ENCODE measurements at places on chromosomes 11 and 22.

- DNase-seq = no peak
- no peaks in the 10 kb centered on the region for H3K36me3 ChIP-seq
- no peak overlapping the region for H3K4me3 ChIP-seq
- H3K27ac ChIP-seq = no peak overlapping the region
- peaks cover 71% of the 10 kb centered on the region for H3K27me3 ChIP-seq
Observed at GRCh38 chr22:38953577-38954413, 3.6 kb upstream of the APOBEC3A start.

GRCh38 chr22:27150544-27150941 lies 493.2 kb downstream of the MIAT start:
- H3K27ac ChIP-seq = no peak overlapping the region
- peaks cover 4% of the 10 kb centered on the region for H3K27me3 ChIP-seq
- H3K4me1 ChIP-seq = peaks cover 4% of the 10 kb centered on the region
- no peak overlapping the region for H3K4me3 ChIP-seq
- DNase-seq = no peak

GRCh38 chr11:130527636-130528297 lies 79.3 kb downstream of the ADAMTS15 start:
- no peak overlapping the region for H3K4me3 ChIP-seq
- no peaks in the 10 kb centered on the region for H3K36me3 ChIP-seq
- DNase-seq = peak; percentile 60
- no peak overlapping the region for H3K27ac ChIP-seq

- DNase-seq = no peak
- no peak overlapping the region for H3K4me3 ChIP-seq
- peaks cover 3% of the 10 kb centered on the region for H3K4me1 ChIP-seq
- no peaks in the 10 kb centered on the region for H3K36me3 ChIP-seq
- no peaks in the 10 kb centered on the region for H3K27me3 ChIP-seq
Observed at GRCh38 chr22:30810105-30810504, 115.4 kb downstream of the OSBP2 start.

GRCh38 chr11:107496011-107496410 lies 38.4 kb upstream of the CWF19L2 start:
- H3K27ac ChIP-seq = no peak overlapping the region
- H3K27me3 ChIP-seq = 0 out of 2 replicates have a peak, but pooled peaks cover 2% of the 10 kb centered on the region
- H3K36me3 ChIP-seq = no peaks in the 10 kb centered on the region
- H3K4me3 ChIP-seq = no peak overlapping the region
- DNase-seq = peak; percentile 61
- H3K4me1 ChIP-seq = no peaks in the 10 kb centered on the region

GRCh38 chr11:78902771-78903507 lies 328.3 kb upstream of the NARS2 start:
- no peak overlapping the region for H3K27ac ChIP-seq
- H3K27me3 ChIP-seq = no peaks in the 10 kb centered on the region
- H3K4me3 ChIP-seq = no peak overlapping the region

GRCh38 chr22:42883121-42883520 lies 26.0 kb upstream of the ARFGAP3 start:
- no peak overlapping the region for H3K4me3 ChIP-seq
- DNase-seq = no peak
- no peaks in the 10 kb centered on the region for H3K27me3 ChIP-seq
- no peak overlapping the region for H3K27ac ChIP-seq
- no peaks in the 10 kb centered on the region for H3K4me1 ChIP-seq

GRCh38 chr11:116215471-116216113 lies 557.2 kb downstream of the BUD13 start:
- H3K27me3 ChIP-seq = no peaks in the 10 kb centered on the region
- H3K4me3 ChIP-seq = no peak overlapping the region
- no peak overlapping the region for H3K27ac ChIP-seq
- H3K36me3 ChIP-seq = no peaks in the 10 kb centered on the region

DNA sequence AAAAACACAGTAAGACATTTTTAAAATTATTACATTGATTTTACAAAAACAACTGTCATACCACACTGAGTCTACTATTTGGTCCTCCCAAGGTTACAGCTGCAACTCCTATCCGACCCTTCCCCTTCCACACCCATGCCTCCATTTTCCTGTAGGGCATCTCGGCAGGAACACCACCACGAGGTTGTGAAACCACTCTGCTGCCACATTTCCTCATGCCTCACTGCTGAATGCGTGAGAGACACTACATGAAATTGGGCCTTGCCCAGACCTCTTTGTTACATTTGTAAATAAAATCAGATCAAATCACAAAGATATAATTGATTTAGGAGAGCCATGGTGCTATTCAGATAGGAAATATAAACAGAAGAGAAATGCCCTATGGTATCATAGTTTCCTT lies 2.0 kb downstream of the ARHGAP32 start:
- no peak overlapping the region for H3K27ac ChIP-seq
- H3K36me3 ChIP-seq = no peaks in the 10 kb centered on the region
- no peaks in the 10 kb centered on the region for H3K27me3 ChIP-seq
- DNase-seq = no peak
- H3K4me3 ChIP-seq = no peak overlapping the region

GRCh38 chr22:25110596-25110845 lies 89.1 kb upstream of the CRYBB3 start:
- no peak overlapping the region for H3K4me3 ChIP-seq
- no peaks in the 10 kb centered on the region for H3K36me3 ChIP-seq
- DNase-seq = no peak
- no peak overlapping the region for H3K27ac ChIP-seq
- H3K4me1 ChIP-seq = no peaks in the 10 kb centered on the region
- H3K27me3 ChIP-seq = peaks cover 11% of the 10 kb centered on the region

GRCh38 chr11:122360875-122361274 lies 244.9 kb upstream of the BLID start:
- DNase-seq = no peak
- no peaks in the 10 kb centered on the region for H3K27me3 ChIP-seq
- peaks cover 11% of the 10 kb centered on the region for H3K36me3 ChIP-seq
- no peak overlapping the region for H3K4me3 ChIP-seq
- H3K4me1 ChIP-seq = peaks cover 3% of the 10 kb centered on the region

- no peaks in the 10 kb centered on the region for H3K36me3 ChIP-seq
- no peaks in the 10 kb centered on the region for H3K4me1 ChIP-seq
- no peak overlapping the region for H3K27ac ChIP-seq
Observed at GRCh38 chr11:31366795-31367194, 2.7 kb downstream of the DCDC1 start.

DNA sequence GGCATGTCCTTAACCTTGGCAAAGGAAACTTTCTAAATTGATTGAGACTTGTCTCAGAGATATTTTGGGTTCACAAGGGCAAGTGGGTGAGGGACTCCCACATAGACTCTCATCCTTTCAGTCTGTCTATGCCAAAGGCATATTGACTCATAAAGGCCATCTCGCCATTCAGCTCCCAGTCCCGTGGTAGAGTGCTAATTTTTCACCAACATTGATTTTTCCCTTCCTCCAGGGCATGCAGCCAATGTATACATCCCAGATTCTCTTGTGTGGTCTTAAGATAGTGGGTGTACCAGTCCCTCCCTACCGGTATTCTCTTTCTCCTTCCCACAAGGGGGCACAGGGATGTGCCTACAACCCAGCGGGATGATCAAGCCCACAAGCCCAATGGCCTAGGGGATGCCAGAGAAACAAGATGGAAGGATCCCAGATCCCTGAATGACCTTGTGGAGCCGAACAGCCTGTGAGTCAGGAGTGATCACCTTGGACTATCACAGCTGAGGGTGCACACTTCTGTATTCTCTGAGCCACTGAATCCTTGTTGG lies 7.9 kb downstream of the C11orf96 start:
- H3K27ac ChIP-seq = no peak overlapping the region
- H3K4me1 ChIP-seq = no peaks in the 10 kb centered on the region
- no peaks in the 10 kb centered on the region for H3K36me3 ChIP-seq

GRCh38 chr11:123560006-123560405 lies 94.4 kb downstream of the SCN3B start:
- DNase-seq = peak; percentile 88
- peak overlapping the region; percentile 50 for H3K27ac ChIP-seq
- peaks cover 13% of the 10 kb centered on the region for H3K4me1 ChIP-seq
- no peaks in the 10 kb centered on the region for H3K27me3 ChIP-seq
- no peaks in the 10 kb centered on the region for H3K36me3 ChIP-seq

- no peak for DNase-seq
- no peak overlapping the region for H3K4me3 ChIP-seq
- no peaks in the 10 kb centered on the region for H3K4me1 ChIP-seq
Observed at GRCh38 chr11:121376130-121376529, 76.0 kb upstream of the SORL1 start.

DNA sequence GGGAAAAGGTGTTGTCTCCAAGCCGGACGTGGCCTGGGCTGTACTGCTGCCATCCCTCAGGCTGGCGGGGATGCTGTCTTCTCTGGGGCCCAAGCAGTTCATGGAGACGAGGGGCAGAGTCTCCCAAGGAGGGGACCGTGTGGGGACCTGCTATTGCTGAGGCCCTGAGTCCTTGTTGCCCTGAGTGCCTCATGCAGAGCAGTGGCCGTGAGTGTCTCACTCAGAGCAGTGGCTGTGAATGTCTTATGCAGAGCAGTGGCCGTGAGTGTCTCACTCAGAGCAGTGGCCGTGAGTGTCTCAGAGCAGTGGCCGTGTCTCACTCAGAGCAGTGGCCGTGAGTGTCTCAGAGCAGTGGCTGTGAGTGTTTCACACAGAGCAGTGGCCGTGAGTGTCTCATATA lies 54.7 kb downstream of the GRAMD4 start:
- no peak overlapping the region for H3K4me3 ChIP-seq
- peaks cover 10% of the 10 kb centered on the region for H3K4me1 ChIP-seq
- no peaks in the 10 kb centered on the region for H3K27me3 ChIP-seq
- peaks cover 57% of the 10 kb centered on the region for H3K36me3 ChIP-seq
- H3K27ac ChIP-seq = no peak overlapping the region

DNA sequence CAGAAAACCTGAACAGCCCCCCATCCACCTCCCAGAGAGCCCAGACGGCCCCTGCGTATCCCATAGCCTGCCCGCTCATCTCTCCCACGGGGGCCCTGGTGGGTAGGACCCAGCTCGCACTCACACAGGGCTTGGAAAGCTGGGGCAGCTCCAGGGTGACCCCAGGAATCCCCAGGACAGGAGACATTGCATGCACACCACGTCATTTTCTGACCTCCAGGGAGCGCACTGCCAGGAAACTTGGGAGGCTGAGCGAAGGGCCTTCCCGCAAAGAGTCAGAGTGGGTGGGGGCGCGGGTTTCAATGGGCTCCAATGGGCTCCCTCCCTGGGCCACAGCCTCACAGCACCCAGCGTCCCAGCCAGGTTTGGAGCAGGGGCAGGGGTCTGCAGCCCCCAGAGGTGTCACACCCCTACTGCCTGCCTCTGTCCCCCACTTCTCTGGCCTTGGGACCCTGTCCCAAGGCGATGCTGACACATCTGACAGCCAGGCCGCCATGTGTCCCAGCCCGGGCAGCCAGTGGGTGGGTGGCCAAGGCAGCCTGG lies 8.2 kb upstream of the SYT8 start:
- no peaks in the 10 kb centered on the region for H3K36me3 ChIP-seq
- no peak overlapping the region for H3K4me3 ChIP-seq
- DNase-seq = peak; percentile 59
- no peak overlapping the region for H3K27ac ChIP-seq

GRCh38 chr11:2512431-2513407 lies 67.9 kb downstream of the KCNQ1 start:
- DNase-seq = no peak
- H3K4me1 ChIP-seq = no peaks in the 10 kb centered on the region
- no peak overlapping the region for H3K4me3 ChIP-seq

DNA sequence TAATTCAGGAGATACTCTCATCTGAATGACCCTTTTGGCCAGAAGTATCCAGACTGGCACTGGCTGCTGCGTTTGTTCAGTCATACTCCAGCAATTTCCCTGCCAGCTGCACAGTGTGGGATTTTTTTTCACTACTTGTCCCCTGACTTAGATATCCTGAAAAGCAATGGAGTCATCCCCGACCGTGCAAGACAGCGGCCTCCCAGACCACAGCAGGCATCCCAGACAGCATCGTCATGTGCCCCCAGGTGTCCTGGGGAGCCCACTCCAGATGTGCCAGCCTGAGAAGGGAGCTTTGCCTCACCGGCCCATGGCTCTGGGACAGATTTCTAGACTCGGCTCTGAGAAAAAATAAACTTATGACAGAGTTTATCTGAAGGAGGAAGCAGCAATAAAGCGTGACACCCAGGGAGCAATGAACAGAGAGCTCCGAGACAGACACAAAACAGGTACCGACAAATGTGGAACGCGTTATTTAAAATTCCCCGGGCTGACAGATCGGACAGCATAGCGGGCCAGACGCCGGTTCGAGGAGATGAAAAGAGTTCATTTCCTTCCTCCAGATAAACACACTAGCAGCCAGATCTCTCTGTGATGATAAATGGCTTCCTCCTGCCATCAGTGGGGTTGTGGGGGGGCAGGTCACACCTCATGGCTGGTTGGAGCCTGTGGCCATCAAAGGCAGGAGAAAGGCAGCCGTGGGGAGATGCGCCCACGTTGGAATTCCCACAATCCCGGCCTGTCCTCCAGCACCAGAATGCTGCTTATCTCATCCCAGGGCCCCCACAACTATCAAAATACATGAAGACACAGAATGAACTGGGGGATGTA lies 106.4 kb upstream of the FGF3 start:
- no peak overlapping the region for H3K4me3 ChIP-seq
- no peaks in the 10 kb centered on the region for H3K36me3 ChIP-seq
- peaks cover 10% of the 10 kb centered on the region for H3K4me1 ChIP-seq
- H3K27me3 ChIP-seq = peaks cover 4% of the 10 kb centered on the region

GRCh38 chr22:50184004-50184901 lies 1.5 kb upstream of the TRABD start:
- no peak overlapping the region for H3K4me3 ChIP-seq
- peaks cover 12% of the 10 kb centered on the region for H3K4me1 ChIP-seq
- peaks cover 4% of the 10 kb centered on the region for H3K36me3 ChIP-seq
- no peak overlapping the region for H3K27ac ChIP-seq

DNA sequence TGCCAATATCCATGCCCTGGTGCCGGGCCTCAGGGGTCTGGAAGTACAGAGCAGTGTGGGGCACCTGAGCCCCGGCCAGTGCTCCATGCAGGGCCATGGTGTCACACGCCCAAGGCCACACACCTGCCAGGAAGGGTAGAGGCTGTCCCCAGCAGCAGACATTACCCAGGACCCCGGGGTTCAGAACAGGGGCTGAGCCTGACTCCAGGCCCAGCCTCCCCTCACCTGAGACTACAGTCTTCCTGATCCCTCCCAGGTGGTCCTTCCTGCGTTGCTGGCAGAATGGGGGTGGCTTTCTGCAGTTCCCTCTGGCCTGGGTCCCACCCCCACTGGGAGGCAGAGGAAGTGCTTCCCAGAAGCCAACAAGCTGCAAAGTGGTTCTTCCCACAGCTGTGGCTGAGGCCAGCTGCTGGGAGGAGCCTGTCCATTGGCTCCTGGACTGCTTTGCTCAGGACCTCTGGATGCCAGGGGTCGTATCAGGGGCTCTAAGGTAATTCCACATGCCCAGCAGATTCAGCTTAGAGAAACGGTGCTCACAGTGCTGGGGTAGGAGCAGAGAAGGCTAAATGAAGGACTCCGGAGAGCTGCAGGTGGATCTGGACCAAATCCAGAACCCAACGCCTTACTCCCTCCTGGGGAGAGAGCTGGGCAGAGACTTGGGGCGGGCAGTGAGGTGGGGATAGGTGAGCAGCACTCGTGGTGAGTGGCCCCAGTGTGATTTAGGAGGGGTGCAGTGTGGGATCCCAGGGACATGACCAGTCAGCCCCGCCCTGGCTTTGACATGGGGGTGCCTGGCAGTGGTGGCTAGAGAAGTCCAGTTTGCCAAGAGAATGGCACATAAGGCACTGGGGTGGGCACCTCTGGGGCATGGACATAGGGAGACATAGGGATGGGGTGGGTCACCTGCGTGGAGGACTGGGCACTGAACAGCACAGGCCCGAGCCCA lies 12.6 kb downstream of the TCIRG1 start:
- no peaks in the 10 kb centered on the region for H3K4me1 ChIP-seq
- H3K27ac ChIP-seq = no peak overlapping the region
- H3K4me3 ChIP-seq = no peak overlapping the region
- H3K27me3 ChIP-seq = no peaks in the 10 kb centered on the region
- peaks cover 50% of the 10 kb centered on the region for H3K36me3 ChIP-seq
- DNase-seq = no peak

All from IMR-90 (cell line).